Upper lobe of right lung (tissue), 1 donor: ENCODE measurements at places on chromosomes 5 and 9. TPM values are rescaled to one million over a fixed set of nuclear protein-coding genes. Genes with fewer than 3 reads are reported as not detected.

DNA sequence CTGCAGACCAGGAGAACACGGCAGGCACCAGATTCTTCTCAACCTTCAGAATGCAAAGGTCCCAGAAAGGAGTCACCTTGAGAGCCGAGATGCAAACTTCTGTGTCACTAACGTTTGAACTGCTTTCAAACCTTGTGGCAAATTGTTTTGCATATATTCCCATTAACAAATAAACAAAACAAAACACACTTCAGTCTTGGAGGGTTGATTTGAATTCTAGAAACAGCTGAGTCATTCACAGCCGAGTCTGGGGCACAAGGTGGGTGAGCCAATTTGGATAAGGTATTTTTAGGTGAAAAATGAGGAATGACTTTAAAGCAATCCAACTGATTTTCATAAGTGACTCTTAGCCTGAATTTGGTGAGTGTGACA is 38.8 kb upstream of the ANKRD33B start:
- no peak overlapping the region for H3K27ac ChIP-seq
- H3K36me3 ChIP-seq = no peaks in the 10 kb centered on the region
- H3K4me1 ChIP-seq = no peaks in the 10 kb centered on the region
- DNase-seq = no peak
- no peaks in the 10 kb centered on the region for H3K27me3 ChIP-seq

- H3K4me1 ChIP-seq = no peaks in the 10 kb centered on the region
- H3K36me3 ChIP-seq = no peaks in the 10 kb centered on the region
- no peak overlapping the region for H3K4me3 ChIP-seq
- no peaks in the 10 kb centered on the region for H3K27me3 ChIP-seq
- no peak for DNase-seq
Observed at GRCh38 chr9:98929895-98930341, 13.8 kb upstream of the COL15A1 start.

DNA sequence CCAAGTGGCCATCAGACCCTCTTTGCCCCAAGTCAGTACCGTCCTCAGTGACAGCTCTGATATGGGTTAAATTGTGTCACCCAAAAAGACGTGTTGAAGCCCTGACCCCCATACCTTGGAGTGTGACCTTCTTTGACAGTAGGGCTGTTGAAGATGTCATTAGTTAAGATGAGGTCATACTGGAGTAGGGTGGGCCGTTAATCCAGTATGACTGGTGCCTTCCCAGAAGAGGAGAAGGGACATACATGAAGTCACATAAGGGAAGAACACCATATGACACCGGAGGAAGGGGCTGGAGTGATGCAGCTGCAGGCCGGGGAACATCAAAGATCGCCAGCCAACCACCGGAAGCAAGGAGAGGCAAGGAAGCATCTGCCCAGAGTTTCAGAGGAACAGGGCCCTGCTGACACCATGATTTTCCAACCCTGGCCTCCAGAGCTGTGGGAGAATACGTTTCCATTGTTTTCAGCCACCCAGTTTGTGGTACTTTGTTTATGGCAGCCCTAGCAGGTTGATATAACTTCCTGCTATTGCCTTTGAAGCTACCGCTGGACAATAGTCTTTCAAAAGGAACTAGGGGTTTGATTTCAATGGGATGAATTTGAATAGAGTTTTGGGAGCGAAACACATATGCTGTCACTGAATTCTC is 36.4 kb upstream of the CPEB4 start:
- H3K27me3 ChIP-seq = no peaks in the 10 kb centered on the region
- H3K27ac ChIP-seq = no peak overlapping the region
- H3K36me3 ChIP-seq = no peaks in the 10 kb centered on the region
- H3K4me3 ChIP-seq = no peak overlapping the region

DNA sequence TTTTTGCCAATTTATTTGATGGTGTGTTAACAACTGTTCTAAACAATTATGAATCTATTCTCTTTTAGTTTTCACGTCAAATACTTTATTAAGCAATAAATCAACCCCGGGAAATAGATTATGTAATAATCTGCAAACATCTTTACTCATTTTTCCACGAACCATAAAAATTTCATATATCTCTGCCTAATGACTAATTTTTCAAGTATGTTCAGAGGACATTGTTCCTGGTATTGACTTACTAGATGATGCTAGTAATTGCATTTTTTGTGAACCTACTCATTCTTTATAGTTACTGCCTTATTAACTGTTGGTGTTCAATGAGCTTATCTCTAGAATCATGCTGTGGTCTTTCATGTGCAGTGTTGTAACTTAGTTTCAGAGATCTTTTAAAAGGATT is 41.0 kb upstream of the FBN2 start:
- H3K36me3 ChIP-seq = no peaks in the 10 kb centered on the region
- H3K27me3 ChIP-seq = no peaks in the 10 kb centered on the region
- H3K27ac ChIP-seq = no peak overlapping the region
- H3K4me1 ChIP-seq = no peaks in the 10 kb centered on the region
- no peak for DNase-seq

DNA sequence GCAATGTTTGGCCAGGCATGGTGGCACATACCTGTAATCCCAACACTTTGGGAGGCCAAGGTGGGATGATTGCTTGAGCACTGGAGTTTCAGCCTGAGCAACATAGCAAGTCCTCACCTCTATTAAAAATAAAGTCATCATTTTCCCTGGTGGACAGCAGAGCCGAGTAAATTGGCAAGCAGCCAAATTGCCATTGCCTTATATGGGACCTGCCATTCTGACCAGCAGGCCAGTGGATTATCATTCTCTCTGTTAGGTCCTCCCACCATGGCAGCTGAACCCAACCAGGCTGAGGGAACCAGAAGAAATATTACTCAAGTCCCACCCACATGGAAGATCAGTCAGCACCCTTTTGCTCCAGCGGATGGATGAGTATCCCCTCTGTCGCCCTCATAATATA is 1829.9 kb downstream of the EFNA5 start:
- no peaks in the 10 kb centered on the region for H3K4me1 ChIP-seq
- H3K36me3 ChIP-seq = no peaks in the 10 kb centered on the region
- H3K27ac ChIP-seq = no peak overlapping the region
- no peak overlapping the region for H3K4me3 ChIP-seq
- no peaks in the 10 kb centered on the region for H3K27me3 ChIP-seq
- DNase-seq = no peak

DNA sequence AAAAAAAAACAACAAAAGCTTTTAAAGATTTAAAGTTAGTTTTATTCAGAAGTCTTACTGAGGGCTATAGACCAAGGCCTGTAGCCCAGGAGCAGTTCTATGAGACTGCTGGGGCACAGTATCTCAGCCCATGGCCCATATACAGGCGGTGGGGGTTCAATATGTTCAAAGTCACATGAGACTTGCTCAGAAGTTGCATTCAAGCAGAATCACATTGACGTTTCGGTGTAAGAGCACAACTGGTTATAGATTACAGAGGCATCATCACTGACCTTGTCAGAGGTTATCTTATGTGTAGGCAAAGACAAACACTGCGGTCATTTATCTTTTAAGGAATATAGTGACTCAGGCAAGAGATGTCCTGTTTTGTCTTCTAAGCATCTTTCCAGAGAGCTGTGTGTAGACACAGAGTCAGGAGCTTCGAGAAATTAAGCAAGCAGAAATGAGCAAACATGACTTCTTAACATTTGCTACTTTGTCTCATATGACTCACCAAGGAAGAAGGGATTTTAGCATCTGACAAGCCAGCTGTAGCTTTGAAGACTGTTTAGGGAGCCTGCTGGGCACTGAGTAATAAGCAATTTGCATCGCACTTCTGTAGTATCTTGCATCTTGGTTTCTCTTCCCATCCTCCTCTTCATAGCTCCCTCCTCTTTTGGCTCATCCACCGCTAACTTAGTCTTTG is 12.9 kb upstream of the F2RL1 start:
- no peak for DNase-seq
- no peak overlapping the region for H3K4me3 ChIP-seq
- no peak overlapping the region for H3K27ac ChIP-seq
- no peaks in the 10 kb centered on the region for H3K36me3 ChIP-seq
- H3K27me3 ChIP-seq = no peaks in the 10 kb centered on the region

SHLD3 gene
- 3.4 TPM for total RNA-seq

ASPN gene
- 7.5 TPM for total RNA-seq
